ENCODE measurements at places on chromosomes 6 and 20.

DNA sequence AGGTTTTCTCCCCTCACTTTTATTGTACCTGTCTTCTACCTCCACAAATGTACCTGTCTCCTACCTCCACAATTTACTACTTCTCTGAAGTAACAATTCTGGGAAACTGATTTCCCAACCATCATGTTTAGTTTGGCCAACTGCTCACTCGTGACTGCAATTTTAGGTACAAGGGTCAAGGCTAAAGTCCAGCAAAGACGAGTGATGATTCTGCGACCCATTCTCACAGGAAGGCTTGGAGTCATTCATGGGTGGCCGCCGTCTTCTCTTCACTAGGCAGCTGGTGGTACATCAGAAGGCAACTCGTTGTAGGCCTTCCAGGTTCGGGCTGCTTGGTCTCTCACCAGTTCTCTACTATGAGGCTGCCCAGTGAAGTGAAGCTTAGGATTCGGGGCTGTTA lies 483.8 kb upstream of the JARID2 start:
- no peak for DNase-seq

GRCh38 chr20:4119854-4120209 lies 104.5 kb upstream of the RNF24 start:
- DNase-seq = no peak

DNA sequence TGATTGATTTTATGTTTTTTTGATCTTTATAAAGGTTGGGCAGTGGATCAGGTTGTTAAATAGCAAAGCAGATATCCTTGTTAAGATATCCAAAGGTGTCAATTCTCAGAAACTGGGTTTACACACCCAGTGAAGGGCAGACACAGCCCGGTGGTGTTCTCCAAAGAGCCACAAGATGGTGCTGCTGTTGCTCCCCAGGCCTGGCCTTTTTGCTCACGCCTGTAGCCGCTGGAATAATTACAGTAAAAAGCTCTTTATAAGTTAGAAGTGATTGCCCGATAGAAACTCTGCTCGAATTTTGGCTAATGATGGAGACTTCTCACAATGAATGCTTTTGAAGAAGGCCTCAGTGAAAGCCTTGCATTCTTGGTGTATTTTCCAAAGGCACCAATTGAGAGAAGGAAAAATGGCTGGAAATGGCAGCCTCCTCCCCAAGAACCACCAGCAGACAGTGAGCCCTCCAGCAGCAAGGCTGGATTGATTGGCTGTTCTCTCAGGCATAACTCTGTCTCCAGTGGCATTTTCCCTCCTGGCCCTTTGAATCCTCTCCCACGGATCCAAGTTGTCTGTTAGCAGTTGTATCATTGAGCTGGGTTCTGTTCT lies 120.5 kb upstream of the CHD6 start:
- peak; percentile 58 for DNase-seq

DNA sequence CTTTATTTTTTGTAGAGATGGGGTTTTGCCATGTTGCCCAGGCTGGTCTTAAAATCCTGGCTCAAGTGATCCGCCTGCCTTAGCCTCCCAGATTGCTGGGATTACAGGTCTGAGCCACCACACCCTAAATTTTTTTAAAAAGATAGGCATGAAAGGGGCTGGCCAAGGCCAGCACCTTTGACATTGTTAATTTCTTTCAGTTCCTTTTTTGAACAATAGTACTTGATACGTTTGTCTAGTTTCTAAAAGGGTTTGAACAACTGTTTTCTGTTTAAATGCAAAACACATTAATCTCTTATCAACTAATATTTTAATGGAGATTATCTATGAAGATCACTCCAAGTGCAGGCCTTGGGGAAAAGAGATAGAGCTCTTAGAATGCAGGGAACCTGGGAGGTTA lies 37.6 kb upstream of the PTPRK start:
- DNase-seq = no peak

DNA sequence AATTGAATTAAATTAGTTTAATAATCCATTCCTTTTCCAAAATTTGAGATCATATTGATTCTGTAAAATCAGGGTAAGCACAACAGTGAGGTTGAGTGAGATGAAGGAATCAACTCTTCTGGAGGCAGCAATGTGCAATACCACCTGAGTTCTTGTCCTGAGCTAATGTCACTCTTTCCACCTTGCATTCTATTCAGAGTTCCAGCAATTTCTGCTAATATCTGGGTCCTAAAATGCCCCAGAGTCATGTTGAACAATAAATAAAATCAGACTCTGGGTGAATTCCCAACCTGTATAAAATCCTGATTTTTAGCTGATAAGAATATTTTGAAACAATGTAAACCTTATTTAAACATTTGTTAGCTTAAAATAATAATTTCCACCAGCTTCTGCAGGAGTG lies 590.8 kb upstream of the ADGRB3 start:
- no peak for DNase-seq

DNA sequence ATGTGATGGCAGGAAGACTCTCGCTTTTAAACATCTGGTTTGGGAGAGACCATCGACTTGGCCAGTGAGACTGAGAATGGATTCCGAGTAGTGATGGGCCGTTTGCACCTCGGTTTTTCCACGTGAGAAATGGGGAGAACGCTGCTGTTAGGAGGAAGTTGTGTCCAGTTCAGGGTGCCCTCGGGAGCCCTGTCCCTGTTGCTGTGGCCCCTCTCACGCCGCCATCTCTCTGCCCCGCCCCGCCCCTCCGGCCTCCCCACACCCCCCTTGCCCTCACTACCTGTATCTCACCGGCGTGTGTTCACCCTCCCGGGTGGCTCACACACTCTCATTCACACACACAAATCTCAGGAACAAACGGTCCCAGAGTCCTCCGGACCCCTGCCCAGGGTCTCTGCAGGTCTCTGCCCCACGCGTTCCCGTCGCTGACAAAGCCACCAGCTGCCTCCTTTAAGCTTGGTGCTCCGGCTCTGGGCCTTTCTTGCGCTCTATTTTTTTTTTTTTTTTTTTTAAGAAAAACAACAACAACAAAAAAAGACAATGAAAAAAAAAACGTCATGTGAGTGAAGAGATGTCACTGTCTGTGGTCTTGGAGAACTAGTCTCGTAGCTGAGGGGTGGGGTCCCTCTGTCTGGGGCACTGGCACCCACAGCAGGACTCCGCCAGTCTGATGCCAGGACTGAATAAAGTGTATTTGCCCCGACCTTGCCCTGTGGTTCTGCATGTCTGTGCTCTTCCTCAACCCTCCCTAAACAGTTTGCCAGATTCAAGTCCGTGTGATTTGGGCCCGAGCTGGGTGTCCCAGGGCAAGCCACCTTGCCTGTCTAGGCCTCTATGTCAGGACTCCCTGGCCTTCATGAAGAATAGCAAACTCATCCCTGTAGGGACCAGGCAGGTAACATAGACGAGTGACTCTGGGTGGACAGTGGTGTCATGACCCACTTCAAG lies 2.9 kb downstream of the SOX12 start:
- no peak for DNase-seq

DNA sequence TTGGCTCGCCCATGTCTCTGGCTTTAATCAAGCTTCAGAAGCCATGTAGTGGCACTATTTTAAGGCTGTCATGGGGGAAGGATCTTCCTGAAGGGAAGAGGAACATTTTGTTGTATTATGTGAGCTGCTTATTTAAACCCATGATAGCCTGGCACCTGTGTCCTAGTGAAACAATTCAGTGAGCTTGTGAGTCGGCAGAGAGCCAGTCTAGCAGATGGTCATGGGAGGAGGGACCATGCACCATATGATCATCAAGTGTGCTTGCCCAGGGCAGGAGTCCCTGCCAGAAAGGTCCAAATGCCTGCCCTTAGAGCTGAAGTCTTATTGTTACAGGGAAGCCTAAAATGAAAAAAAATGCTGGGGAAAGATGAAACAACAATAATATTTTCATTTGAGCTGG lies 132.9 kb downstream of the PRDM13 start:
- DNase-seq = no peak

- DNase-seq = no peak
These were observed 41.3 kb upstream of the ZMYND8 start for GRCh38 chr20:47397652-47398301.

- no peak for DNase-seq
These were observed 137.9 kb downstream of the CDH26 start for GRCh38 chr20:60096166-60096565.

- DNase-seq = no peak
These were observed 226.6 kb downstream of the MYLK4 start for GRCh38 chr6:2524090-2524489.

DNA sequence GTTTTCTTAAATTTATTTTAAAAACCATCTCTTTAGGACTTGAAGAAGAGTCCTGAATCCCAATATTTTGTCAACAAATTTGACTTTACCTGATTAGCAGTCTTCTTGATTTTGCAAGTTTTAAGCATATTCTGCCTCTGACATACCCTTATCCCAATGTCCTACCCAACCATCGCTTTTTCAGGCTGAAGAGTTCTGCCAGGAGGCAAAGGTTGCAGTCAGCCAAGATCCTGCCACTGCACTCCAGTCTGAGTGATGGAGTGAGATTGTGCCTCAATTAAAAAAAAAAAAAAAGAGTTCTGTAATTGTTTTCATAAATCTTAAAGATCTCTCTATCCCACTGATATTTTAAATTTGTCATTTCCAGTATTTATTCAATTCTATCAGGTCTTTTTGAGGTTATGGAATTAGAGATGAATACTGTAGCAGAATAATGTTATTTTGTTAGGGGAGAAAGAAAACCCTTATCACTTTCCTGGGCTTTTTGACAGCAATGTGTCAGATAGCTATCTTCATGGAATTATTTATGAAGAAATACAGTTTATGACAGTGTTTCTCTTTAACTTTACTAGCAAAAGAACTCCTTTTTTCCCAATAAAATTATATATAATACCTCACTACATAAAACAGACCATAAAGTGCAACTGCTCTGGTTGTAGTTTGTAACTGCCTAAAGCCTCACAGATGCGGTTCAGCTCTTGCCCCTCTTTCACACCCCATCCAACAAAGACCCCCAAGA lies 78.2 kb downstream of the IBTK start:
- DNase-seq = no peak

- no peak for DNase-seq
These were observed 653.6 kb upstream of the FLRT3 start for GRCh38 chr20:14991023-14991422.

DNA sequence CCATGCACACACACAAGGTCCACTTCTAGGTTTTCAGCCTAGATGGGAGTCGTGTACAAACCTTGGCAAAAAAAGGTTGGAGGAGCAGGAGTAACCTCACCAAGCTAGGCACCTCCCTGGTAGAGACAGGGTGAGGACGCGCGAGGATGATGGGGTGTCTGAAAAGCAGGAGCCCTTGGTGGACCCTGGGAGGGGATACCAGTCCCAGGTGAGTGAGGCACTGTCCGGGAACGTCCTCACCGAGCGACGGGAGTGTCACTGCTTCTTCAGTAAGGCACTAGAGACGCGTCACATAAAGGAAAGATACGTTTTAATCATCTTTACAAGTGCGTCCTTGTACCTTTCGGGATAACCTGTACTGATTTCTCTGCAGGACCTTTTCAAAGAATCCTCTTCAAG lies 29.4 kb upstream of the ZBP1 start:
- no peak for DNase-seq

DNA sequence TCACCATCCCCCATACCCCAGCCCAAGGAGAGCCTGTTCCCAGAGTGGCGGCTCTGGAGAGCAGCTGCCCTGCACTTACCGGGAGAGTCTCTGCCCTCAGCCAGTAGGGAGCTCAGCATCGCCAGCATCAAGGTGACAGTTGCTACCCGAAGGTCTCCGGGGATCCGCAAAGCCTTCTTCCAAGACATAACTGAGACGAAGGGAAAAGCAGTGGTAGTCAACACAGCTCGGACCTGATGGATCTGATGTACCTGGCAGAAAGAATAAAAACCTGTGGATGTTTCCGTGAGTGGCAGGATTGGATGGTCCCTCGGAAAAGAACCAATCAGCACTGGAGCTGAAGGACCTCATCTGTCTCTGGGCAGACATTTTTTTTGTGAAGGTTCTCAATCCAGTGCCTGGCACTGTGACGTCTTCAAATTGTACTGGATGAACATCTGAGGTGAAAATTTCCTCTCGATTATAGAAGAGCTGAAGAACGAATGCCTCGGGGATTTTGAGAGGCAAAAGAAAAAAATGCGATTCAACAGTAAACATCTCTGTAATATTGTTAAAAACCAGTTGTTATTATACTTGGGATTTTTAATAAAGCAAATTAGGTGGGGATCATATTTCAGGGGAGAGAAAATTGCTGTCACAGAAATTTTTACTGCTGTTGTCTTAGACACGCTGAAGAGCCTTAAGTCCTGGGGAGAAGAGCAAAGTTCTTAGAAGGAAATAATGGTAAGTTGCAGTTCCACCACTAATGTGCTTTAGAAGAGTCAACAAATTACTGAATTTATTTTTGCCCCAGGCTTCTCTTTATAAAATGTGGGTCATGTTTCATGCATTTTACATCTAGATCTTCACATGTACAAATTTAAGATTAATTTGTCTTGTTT lies at the start of gene HLA-DQB1:
HLA-DQB1 (minus strand) TSS at position 238 of the 881 bp plus-strand sequence; CDS start at position 188, 50 bp downstream.
- DNase-seq = no peak

GRCh38 chr20:41476013-41476441 lies 109.4 kb upstream of the EMILIN3 start:
- DNase-seq = peak; percentile 74

GRCh38 chr6:161840380-161840779 lies 566.5 kb upstream of the AGPAT4 start:
- no peak for DNase-seq

DNA sequence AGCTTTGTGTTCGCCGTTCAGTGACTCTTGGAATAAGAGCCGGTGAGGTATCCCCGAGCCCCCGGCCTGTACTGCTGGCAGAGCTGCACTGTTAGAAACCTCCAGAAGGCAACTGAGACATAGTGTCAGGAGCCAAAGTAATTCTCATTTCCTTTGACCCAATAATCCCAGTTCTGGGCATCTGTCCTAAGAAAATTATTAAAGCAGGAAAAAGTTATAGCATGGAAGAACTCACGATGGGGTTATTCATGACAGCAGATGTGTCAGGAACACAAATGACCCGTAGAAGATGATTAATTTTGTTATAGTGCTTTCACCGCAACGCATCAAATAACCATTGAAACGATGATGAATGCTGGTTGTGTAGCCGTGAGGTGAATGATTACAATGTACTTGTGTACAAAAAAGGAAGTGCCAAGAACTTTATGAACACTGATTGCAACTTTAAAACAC lies 20.3 kb downstream of the CYP21A2 start:
- no peak for DNase-seq

GRCh38 chr6:75081921-75082320 lies 123.9 kb downstream of the COL12A1 start:
- DNase-seq = no peak

DNA sequence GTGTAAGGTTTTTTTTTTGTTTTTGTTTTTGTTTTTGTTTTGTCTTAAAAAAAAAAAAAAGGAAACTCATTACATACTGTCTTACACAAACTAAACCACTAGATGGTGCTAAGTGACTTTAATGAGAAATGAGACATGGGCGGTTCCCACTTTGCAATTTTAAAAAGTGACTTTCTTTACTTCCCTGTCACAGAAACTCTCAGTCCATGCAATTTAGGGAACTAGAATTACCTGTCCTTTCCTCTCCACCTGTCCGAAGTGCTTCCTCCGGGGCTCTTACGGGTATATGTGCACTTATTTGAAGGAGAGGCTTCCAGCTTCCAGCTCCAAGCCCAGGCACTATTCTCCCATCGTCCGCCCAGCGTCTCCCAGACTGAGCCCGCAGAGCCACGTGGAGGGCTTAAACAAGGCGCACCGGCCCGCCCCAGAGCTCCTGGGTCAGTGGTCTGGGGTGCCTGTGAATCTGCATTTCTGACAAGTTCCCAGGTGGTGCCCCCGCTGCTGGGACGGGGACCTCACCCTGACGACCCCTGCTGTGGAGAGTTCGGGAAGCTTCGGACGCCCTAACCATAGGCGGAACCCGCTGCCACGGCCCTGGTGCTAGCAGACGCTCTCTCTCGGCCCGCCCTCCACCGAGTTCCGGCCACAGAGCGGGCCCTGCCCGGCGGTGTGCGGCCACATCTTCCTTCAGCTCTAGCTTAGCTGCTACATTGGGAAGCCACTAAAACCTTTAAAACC lies 26.1 kb downstream of the BFSP1 start:
- DNase-seq = peak; percentile 42

GRCh38 chr20:54054516-54054915 lies 15.9 kb downstream of the BCAS1 start:
- no peak for DNase-seq

All from COR-L47 (cell line).